ENCODE measurements at places on chromosomes 16 and 17.

- no peak for DNase-seq
Observed at GRCh38 chr16:65667011-65667578, 545.2 kb upstream of the CDH11 start.

DNA sequence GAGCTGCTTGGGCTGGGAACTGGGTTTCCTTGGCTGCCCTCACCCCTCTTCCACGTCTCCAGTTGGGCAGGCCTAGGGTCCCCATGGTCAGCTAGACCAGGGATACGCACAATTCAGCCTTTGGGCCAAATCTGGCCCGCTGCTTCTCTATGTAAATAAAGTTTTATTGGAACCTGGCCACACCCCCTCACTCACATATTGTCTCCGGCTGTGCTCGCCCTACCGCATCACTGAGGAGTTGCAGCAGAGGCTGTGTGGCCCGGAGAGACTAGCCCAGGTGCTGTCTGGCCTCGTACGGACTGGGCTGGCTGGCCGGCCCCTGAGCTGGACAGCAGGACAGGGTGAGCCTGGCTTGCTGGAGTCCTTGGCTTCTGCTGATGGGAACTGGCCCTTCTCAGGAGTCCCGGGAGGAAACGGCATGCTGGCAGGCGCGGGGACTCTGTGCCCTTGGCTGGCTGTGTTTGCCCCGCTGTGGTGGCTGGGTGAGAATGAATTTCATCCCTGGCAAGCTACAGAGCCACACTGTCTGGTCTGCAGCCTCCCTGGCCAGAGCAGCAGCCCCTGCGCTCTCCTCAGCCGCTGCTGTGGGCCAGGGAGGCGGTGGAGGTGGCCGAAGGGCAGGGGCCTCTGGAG, 82.0 kb downstream of the ENGASE start:
- DNase-seq = no peak

- no peak for DNase-seq
Observed at GRCh38 chr16:77168901-77169300, 22.1 kb upstream of the MON1B start.

GRCh38 chr17:31099016-31099415, 4.2 kb downstream of the NF1 start:
- no peak for DNase-seq

DNA sequence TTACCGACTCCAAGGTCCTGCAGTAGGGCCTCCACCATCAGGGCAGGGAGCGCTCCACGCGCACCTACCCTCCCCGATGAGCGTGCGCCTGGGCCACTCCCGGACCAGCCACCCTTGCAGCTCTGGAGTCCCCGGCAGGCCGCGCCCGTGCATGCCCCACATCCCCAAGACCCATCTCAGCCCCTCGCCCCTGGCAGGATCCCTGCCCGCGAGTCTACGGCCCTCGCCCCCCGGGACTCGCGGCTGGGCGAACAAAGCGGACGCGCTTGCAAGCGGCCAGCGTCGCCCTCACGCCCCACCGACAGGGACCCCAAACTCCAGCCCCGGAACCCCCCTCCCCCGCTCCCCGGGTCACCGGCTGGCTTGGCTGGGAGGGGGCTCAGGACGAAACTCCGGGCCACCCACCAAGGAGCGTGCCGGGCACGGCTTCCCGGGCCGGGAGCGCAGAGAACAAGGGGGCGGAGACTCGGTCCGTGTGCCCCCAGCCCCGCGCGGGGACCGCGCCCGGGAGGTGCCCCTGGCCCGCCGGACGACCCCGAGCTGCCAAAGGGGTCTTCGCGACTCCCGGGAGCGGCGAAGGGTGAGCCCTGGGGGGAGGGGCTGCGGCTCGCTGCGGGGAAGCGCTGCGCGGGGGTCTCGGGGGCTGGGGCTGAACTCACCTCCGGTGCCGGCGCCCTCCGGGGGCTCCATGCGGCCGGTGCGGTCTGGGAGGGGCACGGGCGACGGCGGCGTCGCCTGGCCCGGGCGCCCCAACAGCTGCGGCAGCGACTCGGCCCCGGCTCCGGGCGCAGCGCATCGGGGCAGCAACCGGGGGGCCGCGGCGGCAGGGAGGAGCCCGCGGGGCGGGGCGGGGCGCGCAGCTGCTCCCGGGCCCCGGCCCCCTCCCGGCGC, at the start of gene DBNDD1:
DBNDD1 (minus strand) TSS at position 805 of the 891 bp plus-strand sequence; CDS start at position 690, 115 bp downstream.
- DNase-seq = no peak

DNA sequence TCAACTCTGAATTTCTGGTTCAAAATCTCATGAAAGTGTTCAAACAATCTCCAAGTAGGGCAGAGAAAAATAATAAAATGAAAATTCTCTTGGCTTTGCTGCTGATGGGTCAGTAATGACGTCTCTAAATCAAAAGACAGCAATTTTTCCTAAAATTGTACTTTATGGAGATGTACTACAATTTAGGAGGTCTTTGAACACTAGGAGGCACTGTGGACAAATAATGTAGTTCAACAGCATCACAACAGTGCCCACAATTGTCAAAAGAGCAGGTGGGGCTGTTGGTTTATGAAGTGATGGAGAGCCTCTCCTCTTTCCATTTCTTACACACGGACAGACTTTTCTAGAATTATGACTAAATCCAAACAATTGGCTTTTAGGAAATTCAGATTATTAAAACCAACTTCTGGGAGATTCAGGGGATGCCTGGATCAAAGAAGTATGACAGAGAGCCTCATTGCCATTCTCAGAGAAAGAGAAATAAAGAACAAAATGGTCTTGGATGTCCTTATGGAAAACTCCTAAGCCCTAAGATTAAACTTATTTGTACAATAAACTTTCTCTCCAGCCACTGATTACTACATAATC, 23.8 kb downstream of the EZH1 start:
- no peak for DNase-seq

- no peak for DNase-seq
Observed at GRCh38 chr16:78916928-78917545, 683.5 kb downstream of the MAF start.

GRCh38 chr17:43025766-43026537, 921 bp downstream of the RND2 start:
- DNase-seq = no peak

- no peak for DNase-seq
Observed at GRCh38 chr17:80790021-80790765, 201.4 kb upstream of the CHMP6 start.

GRCh38 chr16:51952500-51952899, 594.4 kb downstream of the TOX3 start:
- no peak for DNase-seq

DNA sequence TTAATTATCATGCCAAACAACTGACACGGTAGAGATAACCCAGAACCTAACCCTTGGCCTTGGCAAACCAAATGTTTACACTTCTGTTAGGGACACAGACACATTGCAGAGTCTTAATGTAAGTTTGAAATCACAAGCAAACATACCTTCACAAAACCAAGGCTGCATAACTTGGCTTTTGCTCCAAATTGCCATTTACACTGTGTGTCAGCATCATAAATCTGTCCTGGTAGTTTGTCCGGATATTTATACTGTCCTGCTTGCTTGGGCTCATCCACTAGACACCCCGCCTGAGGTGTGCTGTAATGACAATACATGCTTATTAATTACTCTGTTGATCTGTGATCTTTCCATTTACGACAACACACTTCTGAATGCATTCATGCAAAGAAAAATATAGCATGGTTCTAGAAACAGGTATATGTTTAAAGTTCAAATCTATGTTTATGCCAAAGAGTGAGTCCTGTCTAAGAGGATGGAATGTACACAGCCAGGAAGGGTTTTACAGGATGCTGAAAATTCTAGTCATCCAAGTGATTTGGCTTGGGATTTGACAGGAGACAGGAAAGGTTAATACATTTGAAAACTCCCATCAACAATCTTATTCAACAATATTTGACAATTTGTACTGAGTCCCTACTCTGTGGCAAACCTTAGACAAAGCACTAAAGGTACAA, 81.1 kb downstream of the ADAMTS18 start:
- DNase-seq = no peak

DNA sequence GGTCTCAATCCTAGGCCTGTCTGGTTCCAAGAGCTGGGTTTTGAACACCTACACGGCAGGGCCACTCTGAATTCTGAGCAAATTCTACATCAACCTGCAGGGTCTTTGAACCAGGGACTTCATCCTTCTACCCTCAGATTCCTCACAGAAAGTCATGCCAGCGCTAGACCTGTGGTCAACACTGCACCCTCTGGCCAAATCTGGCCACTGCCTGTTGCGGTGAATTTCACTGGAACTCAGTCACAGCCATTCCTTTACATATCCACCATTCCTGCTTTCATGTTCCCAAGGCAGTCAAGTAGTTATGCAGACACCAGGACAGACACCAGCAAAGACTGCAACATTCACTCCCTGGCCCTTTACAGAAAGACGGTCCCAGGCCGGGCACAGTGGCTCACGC, 144.6 kb downstream of the C16orf95 start:
- no peak for DNase-seq

- DNase-seq = no peak
Observed at GRCh38 chr16:57590654-57591085, 37.8 kb upstream of the ADGRG1 start.

DNA sequence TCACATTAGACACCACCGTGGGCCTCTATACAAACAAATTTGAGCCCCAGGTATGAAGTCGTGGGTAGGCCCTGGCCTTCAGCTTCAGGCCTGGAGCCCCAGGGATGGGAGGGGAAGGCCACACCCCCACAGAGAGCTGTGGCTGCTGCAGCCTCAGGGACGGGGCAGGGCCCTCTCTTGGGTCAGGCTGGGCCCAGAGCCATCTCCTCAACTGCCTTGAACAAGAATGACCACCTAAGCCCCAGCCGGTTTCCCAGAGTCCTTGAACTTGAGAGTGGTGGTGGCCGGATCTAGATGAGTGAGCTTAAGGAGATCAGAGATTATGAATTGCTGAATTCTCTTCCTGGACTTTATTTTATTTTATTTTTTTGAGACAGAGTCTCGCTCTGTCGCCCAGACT, 18.6 kb downstream of the SCNN1B start:
- DNase-seq = no peak

GRCh38 chr16:89052191-89052889, 41.3 kb upstream of the ACSF3 start:
- no peak for DNase-seq

- no peak for DNase-seq
Observed at GRCh38 chr17:19417611-19418010, 6.6 kb downstream of the RNF112 start.

DNA sequence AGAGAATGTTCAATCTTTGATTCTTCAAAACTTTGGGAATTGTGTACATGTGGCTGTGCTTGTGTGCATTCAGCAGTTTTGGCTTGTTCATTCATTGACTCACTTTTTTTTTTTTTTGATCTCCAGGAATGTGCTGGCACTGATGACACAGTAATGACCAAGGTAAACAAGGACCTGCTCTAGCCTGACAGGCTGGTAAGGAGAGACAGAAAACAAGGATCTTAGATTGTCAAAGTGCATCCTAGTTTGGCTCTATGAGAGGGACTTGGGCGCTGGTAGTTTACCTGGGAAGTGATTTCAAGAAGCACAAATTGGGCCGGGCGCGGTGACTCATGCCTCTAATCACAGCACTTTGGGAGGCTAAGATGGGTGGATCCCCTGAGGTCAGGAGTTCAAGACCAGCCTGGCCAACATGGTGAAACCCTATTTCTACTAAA, 233.1 kb upstream of the WSCD1 start:
- DNase-seq = no peak

DNA sequence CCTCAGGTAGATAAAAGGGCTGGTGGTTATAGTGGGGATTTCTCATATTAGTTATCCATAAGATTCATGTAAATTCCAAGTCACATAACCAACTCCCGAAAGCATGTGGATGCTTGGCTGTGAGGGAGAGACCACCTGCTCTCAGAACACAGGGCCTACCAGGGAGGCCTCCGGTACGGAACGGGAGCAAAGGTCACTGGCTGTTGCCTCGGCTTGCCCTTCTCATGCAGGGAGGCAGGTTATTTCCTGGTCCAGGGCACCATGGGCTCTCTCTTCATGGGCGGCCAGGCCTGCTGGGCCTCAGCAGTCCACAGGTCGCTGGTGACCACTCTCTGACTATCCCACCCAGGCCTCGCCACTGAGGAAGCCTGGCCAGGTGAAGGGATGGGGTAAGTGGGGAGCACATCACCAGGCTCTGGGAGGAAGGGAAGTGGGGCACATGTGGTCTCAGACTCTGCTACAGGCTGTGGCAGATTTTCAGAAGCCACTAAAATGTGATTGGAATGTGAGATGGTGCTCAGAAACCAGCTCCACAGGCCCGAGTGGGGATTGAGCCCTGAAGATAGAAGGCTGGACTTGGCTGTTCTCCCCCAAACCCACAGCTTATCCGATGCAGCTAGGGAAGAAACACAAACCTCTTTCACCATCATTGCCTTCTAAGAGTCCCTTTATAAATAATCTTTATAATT, 45.4 kb downstream of the HNF1B start:
- DNase-seq = no peak

DNA sequence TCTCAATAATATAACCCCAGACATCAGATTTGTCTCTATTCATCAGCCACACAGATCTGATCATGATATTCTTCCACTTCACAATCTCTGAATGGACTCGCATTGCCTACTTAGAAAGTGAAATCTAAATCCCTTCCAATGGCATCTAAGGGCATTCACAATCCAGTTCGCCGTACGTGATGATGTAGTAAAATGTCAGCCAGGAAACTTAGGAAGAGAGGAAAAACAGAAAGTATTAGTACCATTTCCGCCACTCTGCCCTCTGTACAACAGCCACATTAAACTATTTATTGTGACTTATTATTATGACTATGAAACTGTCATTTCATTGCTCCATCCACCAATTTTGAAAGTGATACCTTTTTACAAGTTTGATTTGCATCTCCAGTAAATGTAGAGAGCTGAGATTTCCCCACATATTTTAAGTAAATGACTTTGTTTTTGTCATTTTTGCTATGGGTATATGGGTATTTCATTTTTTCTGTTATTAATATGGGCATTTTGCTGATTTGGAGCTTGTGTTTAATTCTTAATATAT, 69.4 kb upstream of the SMIM36 start:
- no peak for DNase-seq

GRCh38 chr17:61411261-61412142, 11.9 kb downstream of the TBX2 start:
- no peak for DNase-seq

- no peak for DNase-seq
Observed at GRCh38 chr17:34760931-34761495, 181.6 kb downstream of the TMEM132E start.

DNA sequence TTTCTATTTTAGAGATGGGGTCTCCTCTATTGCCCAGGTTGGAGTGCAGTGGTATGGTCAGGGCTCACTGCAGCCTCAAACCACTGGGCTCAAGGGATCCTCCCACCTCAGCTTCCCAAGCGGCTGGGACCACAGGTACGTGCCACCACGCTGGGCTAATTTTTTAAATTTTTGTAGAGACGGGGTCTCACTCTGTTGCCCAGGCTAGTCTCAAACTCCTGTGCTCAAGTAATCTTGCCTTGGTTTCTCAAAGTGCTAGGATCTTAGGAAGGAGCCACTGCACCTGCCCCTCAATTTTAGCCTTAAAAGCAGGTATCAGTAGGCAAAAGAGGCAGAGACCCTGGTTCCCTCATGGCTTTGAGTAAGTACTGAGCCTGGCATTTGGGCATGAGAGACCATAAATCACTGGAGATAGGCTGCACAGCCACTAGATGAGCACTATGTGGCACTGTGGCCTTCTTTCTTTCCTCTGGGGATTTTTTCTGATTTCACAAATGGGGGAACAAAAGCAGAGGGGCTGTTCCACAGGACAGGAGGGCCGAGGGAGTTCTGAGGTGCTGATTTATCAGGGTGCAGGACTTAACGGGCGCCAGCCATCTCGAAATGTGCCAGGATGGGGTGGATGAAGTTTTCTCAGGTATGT, 82.2 kb downstream of the PLXDC1 start:
- no peak for DNase-seq

GRCh38 chr16:87847467-87847784, 21.9 kb downstream of the SLC7A5 start:
- no peak for DNase-seq

- no peak for DNase-seq
Observed at GRCh38 chr17:35799942-35800341, 4.5 kb upstream of the MMP28 start.

GRCh38 chr16:85331688-85332087, 219.4 kb upstream of the CIBAR2 start:
- no peak for DNase-seq
